Activated naive CD8-positive, alpha-beta T cell treated with anti-CD3 and anti-CD28 coated beads, Interleukin-2, amount 10 ng/mL, durations not matched to agents 7 days and 5 days (primary cell): ENCODE measurements at places on chromosomes 16 and 17. TPM values are rescaled to one million over a fixed set of nuclear protein-coding genes. Genes with fewer than 3 reads are reported as not detected.

Gene ZNF385C
- total RNA-seq = 0.40 TPM

Gene CIBAR2
- total RNA-seq = not detected

Gene NKD1
- total RNA-seq = 0.91 TPM

Gene TP53TG3B
- total RNA-seq = not detected

Gene GDPD1
- 2.7 TPM for total RNA-seq

Gene DPEP3
- total RNA-seq = 0.64 TPM

Gene C16orf86
- total RNA-seq = 5.8 TPM

Gene TMEM235
- total RNA-seq = not detected

Gene ABCC12
- not detected for total RNA-seq

Gene SPEM2
- total RNA-seq = not detected

Gene AOC2
- total RNA-seq = 2.5 TPM

Gene RMI2
- total RNA-seq = 93.0 TPM

Gene COX10
- 19.8 TPM for total RNA-seq

Gene HAS3
- 1.6 TPM for total RNA-seq

Gene NACA2
- total RNA-seq = not detected

Gene EME1
- total RNA-seq = 27.3 TPM

Gene KRT14
- total RNA-seq = not detected

Gene CBLN1
- total RNA-seq = not detected

Gene NT5C3B
- 30.1 TPM for total RNA-seq

Gene BTBD17
- total RNA-seq = not detected

Gene C17orf67
- total RNA-seq = 5.4 TPM

Gene KRTAP2-2
- not detected for total RNA-seq

Gene SLC43A2
- 2.5 TPM for total RNA-seq

Gene KCNH4
- total RNA-seq = not detected

Gene ZG16
- not detected for total RNA-seq

Gene FBXW10
- total RNA-seq = not detected
